ENCODE measurements at places on chromosomes 6 and 20.

DNA sequence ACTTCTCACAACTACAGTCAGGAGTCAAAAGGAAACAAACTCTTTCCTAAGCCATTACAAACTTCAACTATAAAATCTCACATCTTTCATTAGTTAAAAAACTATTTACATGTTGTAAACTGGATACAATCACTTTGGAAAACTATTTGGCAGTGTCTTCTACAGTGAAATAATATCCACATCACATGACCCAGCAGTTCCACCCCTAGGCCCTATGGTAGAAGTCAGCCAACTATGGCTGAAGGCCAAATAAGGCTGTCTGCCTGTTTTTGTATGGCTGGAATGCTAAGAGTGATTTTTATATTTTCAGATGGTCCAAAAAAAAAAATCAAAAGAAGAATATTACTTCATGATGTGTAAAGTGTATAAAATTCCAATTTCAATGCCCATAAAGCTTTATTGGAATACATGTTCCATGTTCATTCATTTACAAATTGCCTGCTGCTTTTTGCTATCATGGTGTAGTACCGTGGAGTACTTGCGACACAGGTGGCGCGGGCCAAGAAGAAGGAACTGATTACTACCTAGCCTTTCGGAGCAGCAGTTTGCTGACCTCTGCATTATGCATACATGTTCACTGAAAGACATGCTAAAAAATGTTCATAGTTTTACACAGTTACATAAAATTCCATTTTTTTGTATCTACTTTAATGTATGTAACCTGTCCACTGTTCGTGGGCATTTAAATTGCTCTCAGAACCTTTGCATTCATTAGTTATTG, 129.0 kb downstream of the KIF16B start:
- no peak for DNase-seq

DNA sequence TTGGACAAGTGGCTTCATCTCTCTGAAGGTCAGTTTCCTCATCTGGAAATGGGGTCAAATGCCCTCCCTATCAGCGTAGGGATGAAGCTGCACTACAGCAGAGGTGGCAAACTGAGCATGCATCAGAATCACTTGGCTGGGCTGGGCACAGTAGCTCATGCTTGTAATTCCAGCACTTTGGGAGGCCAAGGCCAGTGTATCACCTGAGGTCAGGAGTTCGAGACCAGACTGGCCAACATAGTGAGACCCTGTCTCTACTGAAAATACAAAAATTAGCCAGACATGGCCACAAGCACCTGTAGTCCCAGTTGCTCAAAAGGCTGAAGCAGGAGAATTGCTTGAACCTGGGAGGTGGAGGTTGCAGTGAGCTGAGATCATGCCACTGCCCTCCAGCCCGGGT, 6.7 kb upstream of the MMP9 start:
- DNase-seq, result no peak

DNA sequence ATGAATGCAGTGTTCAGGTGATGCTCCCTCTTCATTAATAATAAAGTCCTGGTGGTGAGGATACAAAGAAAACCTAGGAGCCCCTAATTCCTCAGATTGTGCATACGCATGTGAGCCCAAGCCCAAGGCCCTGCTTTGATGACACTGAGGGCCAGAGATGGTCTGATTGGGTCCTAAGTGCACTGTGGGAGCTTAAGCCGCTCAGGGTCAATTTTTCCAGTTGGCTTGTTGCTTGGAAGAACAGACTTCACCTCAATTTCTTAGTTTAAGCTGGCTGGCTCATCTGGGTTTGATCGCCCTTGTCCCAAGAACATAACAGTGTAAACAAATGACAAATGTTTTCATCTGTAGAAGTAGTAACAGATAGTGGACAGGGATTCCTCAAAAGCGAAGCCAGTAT, 41.4 kb downstream of the INSM1 start:
- no peak for DNase-seq

- DNase-seq, result no peak
Observed at GRCh38 chr20:35451295-35451694, 4.1 kb upstream of the CEP250 start.

GRCh38 chr6:28537509-28538140, 11.9 kb downstream of the GPX5 start:
- DNase-seq, result peak; percentile 72

DNA sequence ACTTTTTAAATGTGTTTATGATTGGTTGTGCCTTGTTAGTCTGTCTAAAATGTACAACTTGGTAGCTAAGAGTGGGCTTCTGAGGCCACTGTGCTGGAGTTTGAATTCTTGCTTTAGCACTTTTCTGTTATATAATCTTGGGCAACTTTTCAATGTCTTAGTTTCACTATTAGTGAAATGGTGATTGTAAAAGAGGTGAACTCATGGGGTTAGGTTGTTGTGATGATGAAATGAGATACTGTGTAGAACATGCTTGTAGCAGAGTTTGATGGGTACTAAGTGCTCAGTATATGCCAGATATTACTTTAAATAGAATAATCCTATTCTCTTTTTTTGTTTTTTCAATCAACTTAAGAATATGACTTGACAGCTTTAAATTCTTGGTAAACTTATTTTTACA, 624.7 kb downstream of the CD109 start:
- DNase-seq, result no peak

DNA sequence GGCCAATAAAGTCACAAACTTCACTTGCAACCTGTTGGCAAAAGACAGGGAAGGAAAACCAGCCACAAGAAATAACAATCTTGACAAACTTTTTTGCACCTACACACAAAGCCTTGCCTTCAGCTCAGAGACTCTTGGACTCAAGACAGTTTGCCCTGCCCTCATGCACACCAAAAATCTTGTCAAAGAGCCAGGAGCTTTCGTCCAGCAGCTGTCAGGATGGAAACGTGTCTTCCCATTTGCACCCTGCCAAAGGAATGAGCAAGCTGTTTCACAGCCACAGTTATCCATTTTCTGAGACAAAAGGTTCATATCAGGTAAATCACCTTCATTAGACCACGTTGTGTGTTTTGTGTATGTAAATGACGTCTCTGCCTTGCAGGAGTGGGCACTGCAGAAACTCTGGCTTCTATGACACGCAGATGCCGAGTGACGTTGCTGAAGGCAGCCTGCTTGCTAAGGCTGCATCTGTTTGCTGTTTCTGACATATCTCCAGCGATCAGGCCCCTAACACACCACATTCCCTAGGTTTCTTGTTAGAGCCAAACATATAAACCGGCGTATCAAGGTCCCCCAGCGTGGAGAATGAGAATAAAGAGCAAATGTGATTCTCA, 193.4 kb downstream of the SYNDIG1 start:
- DNase-seq, result no peak

GRCh38 chr20:33840160-33840559, 29.0 kb downstream of the CHMP4B start:
- no peak for DNase-seq

GRCh38 chr6:134031696-134032255, 20.6 kb downstream of the SLC2A12 start:
- DNase-seq, result peak; percentile 51

DNA sequence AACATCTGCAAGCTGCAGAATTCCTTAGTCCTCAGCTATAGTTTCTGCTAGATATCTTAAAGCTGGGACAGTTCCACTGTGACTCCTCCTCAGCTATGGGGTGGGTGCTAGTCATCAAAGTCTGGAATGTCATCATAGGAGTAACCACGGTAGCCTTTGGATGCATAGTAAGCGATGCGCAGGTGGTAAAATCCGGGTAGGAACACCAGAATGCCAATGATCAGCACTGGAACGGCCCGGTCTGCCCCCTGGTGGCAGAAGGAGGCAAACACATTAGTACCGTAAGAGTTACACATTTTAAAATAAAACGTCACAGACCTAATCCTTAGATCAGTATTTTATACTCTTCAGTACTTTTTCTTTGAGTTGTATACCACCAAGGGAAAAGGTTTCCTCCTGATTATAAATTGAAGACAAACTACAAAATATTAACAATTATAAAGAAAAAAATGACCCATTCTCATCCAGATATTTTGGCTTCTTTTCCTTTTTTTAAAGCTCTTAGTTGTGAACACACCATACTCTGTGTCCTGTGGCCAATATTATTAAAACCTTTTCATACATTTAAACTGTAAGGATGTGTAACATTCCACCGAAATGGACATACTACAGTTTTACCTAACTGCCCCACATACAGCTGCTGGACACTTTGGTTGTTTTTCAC, 18.9 kb downstream of the PCNA start:
- peak; percentile 77 for DNase-seq

GRCh38 chr6:123940551-123940950, 136.9 kb downstream of the NKAIN2 start:
- DNase-seq, result no peak

DNA sequence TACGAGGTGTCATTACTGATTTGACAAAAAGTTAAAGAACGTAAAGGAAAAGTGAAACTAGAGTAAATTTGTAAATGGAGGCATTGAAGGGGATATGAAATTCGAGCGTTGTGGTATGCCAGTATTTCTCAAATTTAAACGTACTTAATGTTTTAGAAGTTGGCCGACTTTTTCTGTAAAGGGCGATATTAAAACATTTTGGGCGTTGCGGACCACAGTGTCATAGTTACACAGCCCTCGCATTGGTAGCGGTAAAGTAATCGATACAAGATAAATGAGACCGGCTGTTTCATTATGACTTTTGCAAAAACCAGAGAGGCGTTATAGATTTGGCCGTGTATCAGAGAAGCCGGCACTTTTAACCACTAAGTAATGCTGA, 39.6 kb downstream of the OR2B2 start:
- DNase-seq, result no peak

- no peak for DNase-seq
Observed at GRCh38 chr6:168242111-168242939, 77.3 kb downstream of the DACT2 start.

DNA sequence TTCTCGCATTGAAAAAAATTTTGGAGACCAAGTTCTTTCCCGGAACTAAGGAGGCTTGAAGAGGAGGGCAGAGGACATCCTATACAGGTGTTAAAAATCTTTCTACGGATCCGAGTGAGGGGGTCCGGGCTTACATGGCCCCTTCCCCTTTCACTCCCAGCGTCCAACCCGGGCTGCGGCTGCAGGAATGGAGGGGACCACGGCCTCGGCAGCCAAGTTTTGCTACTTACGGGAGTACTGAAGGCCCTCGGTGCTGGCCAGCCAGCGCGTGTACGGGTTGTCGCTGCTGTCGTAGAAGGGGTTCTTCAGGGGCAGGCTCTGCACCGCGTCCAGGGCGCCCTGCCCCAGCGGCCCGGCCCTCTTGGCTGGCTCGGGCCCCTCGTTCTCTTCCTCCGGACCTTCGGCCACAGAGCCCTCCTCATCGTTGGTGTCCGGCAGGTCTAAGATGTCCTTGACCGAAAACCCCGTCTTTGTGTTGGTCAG, 642 bp downstream of the NKX2-2 start:
- DNase-seq, result no peak

DNA sequence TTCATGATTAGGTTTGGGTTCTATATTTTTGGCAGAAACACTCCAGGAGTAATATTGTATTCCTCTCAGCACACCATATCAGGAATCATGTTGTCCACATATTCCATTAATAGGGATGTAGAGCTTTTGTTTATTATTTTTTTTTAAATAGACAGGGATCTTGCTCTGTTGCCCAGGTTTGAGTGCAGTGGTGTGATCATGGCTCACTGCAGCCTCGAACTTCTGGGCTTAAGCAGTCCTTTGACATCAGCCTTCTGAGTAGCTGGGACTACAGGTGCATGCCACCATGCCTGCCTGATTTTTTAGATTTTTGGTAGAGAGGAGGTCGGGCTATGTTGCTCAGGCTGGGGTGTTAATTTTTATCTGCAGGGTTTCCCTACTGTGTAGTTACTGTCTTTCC, 12.0 kb downstream of the SCAF8 start:
- no peak for DNase-seq

GRCh38 chr6:48101290-48101689, 9.7 kb downstream of the PTCHD4 start:
- DNase-seq, result peak; percentile 38

DNA sequence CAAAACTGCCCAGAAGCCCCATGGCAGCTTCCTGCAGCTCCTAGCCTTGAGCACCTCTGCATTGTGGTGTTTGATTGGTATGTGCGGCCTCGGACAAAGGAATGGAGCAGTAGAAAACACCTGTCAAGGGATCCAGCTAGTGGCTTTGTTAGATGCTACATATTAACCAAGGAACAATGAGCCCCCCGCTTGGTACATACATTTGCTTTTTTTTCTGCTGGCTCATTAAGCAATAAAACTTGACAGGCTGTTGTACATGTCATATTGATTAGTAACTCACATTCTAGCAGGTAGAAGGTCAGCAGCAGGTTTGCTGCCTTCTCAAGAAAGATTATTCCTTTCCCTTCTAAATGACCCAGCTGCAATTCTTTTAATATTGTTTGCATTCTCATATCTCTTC, 937 bp downstream of the SPACA1 start:
- DNase-seq, result peak; percentile 53

DNA sequence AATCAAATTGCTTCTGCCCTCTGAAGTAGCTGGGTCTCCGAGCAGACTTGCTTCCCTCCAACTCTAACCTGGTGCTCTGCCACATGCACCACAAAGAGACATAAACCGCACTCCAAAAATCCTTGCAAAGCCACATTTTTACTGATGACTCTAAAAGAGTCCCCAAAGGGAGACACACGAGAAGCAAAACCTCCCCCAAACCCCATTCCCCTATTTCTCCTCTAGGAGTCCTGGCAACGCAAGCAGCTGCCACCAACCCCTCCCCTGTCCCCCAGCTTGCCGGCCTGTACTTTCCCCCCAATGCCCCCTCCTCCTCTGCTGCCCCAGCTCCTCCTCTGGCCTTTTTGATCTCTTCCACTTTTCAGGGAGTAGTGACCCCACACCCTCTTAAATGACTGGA, 180.1 kb upstream of the ARID1B start:
- DNase-seq, result no peak

DNA sequence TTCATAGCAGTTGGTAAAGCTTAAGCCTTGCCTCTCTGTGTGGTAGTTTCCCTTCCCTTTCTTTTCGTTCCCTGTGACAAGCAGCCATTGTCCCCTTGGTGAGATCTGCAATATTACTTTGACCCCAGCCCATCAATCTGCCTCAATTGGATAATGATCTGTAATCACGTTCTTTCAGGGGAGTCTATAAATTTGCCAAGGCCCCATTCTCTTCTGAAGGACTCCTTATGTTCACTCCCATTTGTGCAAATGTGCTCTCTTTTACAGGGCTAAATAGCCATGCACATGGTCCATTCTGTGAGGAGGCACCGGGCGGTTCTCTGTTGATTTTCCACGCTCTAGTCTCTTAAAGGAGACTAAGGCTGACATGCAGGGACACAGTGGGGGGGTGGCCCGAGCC, 660.4 kb upstream of the SLC35B3 start:
- no peak for DNase-seq

- DNase-seq, result no peak
Observed at GRCh38 chr6:148611213-148611612, 135.6 kb upstream of the UST start.

GRCh38 chr20:62252342-62252966, 14.1 kb downstream of the OSBPL2 start:
- DNase-seq, result peak; percentile 75

- peak; percentile 39 for DNase-seq
Observed at GRCh38 chr20:47276851-47277534, 79.5 kb downstream of the ZMYND8 start.

DNA sequence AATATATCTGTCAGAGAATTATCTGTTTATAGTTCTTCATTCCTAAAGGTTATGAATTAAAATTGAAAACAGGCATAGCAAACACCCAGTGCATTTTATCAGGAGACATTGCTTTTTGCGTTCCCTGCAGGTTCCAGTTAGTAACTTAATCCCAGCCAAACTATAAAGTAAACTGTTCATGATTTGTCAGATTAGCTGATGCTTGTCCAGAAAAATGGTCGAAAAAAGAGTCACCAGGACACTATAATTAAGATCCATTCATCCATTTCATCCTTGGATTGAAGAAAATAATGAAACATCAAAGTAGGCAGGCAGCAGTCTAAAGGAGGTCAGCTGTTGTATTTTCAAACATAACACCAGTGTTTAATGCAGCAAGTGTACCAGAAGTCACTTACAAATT, 75.9 kb downstream of the EPHA7 start:
- no peak for DNase-seq

Measured in kidney tubule cell (primary cell).